Large intestine (tissue), 12 donors: ENCODE measurements at places on chromosomes 16 and 17.

GRCh38 chr16:769184-769784 lies 8.8 kb downstream of the MSLN start:
- DNase-seq, result no peak

DNA sequence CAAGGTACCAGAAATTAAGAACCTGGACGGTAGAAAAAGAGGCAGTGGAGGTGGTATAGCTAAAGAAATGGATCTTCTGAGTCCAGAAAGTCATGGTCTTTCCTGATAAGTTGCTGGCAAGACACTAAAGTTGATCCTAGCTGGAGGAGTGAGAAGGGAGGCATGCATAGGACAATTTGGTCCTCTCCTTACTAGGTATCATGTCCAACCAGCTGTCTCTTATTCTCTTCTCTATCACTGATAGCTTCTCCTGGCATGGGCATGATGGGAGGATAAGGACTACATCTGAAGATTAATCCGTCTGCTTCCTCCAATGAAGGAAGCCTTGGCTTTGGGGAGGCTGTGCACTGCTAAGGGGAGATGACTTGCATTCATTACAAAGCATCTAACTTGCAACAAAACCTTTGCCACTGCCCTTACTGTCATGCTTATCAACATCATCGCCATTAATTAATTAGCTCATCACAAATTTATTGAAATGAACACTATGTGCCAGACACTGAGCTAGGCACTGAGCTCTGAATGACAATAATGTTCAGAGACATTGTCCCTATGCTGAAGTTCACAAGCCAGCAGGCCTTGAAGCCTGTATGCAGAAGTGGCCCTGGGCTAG lies 3.1 kb upstream of the FAM117A start:
- no peak for DNase-seq

- DNase-seq, result peak; percentile 53
Measured at GRCh38 chr16:17578981-17579874, 108.5 kb upstream of the XYLT1 start.

DNA sequence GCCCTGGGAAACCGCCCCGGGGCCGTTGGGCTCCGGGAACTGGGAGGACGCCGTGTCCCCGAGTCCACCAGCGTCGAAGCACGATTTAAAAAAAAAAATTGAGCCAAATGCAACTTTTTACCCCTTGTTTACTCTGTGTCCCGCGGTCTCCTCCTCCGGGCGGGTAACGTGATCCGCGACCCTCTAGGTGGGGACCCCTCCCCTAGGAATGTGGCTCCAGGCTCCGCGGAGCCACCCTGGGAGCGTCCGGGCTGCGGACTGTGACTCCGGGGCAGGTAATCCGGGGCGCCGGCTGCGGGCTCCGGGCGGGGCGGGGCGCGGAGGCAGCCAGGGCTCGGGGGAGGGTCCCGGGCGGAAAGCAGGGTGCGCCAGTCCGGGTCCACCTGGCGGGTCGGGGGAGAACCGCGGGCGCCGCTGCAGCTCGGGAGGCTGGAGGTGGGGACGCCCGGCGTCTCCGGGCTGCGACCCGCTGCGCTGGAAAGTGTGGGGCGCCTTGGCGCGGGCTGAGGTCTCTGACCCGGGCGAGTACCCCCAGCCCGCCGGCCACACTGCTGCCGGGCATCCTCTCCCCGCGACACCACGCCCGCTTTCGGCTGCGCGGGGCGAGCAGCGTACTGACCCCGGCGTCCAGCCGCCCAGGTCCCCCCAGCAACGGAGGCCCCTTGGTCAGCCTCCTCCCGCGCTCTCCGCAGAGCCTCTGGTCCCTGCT lies 852 bp upstream of the HELZ start:
- DNase-seq, result peak; percentile 72

GRCh38 chr16:22375117-22375962 lies 921 bp upstream of the CDR2 start:
- DNase-seq, result peak; percentile 32

DNA sequence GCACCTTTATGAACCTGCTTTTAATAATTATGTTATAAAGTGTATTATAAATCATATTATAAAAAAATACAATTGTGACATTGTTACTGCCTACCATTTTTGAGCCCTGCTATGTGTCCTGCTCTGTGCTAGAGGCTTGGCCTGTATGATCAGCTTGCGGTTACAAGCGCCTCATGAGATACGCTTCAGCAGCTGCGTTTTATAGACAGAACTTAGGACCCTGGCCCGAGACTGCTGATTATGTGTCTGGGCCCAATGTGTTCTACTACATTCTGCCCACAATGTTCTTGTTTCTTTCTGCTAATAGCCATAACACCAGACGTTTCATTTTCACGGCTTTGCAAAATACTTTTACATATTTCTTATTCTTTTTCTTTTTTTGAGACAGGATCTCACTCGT lies 395.8 kb downstream of the SLC39A11 start:
- peak; percentile 70 for DNase-seq

DNA sequence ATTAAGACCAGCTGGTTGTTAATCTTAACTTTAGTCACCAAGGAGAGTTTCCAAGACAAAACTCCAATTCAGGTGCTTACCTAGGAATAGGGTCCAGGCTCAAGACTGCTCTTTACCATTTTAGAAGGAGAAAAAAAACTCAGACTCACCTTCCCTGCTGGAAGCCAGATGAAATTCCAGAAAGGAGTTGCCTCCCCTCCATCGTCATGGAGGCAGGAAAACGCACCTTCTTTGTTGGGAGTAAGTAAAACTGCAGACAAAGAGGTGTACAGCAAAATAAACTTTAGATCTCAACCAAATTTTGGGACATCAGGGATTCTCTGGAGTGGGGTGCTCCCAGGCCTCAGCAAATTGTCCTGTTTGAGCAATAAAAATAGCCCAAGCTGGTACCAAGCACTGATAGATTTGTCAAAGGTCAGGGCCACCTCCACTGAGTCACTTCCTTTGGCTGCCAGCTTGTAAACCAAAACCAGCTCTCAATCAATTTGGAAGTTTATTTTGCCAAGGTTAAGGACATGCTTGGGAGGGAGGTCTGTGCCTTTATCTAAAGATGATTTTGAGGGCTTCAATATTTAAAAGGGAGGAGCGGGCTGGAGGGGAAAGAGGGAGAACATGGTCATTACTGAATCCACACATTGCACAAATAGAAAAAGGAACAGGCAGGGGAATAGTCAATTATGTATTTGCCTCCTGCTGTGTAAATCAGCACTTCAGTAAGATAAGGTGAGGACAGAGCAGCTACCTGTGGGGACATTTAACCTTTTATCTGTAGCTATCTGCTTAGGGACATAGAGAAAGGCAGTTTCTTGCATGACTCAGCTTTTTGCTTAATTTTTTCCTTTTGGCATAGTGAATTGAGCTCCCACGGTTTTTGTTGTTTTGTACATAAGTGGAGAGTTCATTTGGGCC lies 1.5 kb upstream of the ALDH3A2 start:
- peak; percentile 20 for DNase-seq

- DNase-seq, result no peak
Measured at GRCh38 chr17:39243155-39243554, 17.4 kb upstream of the STAC2 start.
